Psoas muscle (tissue), 8 donors: ENCODE measurements at places on chromosomes 11 and 22.

- DNase-seq, result no peak
Measured at GRCh38 chr22:23113847-23114720, 27.7 kb downstream of the RSPH14 start.

- DNase-seq, result no peak
Measured at GRCh38 chr11:25242928-25243327, 746.1 kb downstream of the LUZP2 start.

DNA sequence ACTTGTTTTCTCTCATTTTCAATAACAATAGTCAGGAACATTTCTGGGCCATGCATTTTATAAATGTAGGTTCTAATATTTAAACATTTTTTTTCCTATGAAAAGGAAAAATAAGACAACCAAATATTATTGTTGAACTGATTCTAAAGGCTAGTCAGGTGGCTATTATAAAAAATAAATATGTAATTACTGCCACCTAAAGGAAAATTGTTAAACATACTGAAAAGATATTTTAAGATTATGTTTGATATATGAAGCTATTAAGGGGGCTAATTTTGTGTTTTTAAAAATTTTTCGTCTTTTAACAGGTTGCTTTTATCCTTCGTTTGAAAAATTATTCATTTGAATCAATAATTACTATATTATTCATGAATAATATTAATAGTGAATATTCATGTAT, 62.2 kb upstream of the FDX1 start:
- no peak for DNase-seq

DNA sequence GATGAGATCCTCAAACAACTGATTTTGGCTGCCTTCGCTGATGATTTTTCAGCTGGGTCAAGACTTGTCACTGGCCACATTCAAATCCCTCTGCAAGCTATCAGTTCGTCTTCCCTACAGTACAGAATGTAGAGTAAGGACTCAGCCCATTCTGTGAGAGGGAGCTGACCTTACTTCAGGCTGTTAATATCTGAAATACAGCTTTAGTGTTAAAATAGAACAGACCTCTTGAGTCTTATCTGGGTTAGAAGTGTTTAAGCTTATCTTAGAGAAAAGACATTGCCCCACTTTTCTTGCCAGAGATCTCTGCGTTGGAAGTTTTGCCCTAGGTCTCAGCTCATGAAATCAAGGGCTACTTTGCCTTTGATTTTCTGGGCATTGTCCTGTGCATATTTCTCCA, 383.4 kb upstream of the LARGE1 start:
- no peak for DNase-seq

GRCh38 chr11:96798445-96798844, 408.6 kb downstream of the JRKL start:
- no peak for DNase-seq

GRCh38 chr11:70477609-70478008, 79.3 kb downstream of the CTTN start:
- no peak for DNase-seq

- no peak for DNase-seq
Measured at GRCh38 chr11:71131861-71132260, 120.5 kb downstream of the SHANK2 start.

GRCh38 chr22:26986884-26987283, 329.5 kb downstream of the MIAT start:
- DNase-seq, result no peak
